ENCODE measurements at places on chromosomes 12 and 14.
A peak's percentile ranks its signal among the peaks of the same experiment; 100 is the strongest.

DNA sequence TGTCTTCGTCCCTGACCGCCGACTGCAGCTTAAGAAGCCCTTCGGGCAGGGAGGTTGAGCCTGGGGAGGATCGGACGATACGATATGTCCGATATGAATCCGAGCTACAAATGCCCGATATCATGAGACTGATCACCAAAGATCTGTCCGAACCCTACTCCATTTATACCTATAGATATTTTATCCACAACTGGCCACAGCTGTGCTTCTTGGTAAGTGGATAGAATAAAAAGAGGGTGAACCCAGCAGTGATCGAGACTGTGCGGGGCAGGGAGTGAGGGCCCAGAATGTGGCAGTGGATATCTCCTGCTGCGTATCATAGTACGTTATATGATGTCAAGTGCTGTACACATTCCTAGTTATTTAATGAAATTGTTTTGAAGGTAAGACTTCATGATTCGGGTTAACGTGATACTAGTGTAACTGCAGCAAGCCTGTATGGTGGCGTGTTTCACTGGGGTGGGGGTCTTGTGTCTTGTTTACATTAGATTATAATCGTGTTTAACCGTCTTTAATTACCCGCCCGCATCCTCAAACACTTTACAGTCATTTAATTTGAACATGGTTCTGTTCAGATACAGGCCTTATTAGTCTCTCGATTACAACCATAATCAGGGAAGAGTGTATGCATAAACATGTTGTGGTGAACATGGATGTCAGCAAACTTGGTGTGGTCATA is 1.3 kb downstream of the NAA30 start:
- peak; percentile 1 for DNase-seq

- DNase-seq: no peak
These were observed 25.9 kb downstream of the DYRK2 start for GRCh38 chr12:67674417-67674816.

GRCh38 chr14:35844494-35844893 is 18.4 kb downstream of the BRMS1L start:
- DNase-seq: no peak

DNA sequence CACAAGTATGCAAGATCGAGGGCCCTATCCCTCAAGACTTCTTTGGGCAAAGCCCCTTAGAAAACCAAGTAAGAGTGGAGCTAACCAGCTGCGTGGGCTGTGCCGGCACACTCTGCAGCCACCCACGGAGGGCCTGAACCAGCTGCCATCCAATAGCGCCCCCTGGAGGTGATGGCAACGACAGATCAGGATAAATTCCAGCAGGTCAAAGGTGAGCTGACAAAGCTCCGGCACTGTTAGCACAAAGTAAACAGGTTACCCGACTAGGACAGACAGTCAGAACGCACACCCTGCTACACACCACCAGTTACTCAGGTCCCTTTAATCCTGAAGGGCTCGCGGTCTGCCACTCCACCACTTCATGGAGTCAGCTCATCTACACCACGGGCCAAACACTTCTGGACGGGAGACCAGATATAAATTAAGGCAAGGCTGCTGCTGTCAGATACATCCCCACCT is 4.9 kb downstream of the ZBTB39 start:
- DNase-seq: peak; percentile 74

DNA sequence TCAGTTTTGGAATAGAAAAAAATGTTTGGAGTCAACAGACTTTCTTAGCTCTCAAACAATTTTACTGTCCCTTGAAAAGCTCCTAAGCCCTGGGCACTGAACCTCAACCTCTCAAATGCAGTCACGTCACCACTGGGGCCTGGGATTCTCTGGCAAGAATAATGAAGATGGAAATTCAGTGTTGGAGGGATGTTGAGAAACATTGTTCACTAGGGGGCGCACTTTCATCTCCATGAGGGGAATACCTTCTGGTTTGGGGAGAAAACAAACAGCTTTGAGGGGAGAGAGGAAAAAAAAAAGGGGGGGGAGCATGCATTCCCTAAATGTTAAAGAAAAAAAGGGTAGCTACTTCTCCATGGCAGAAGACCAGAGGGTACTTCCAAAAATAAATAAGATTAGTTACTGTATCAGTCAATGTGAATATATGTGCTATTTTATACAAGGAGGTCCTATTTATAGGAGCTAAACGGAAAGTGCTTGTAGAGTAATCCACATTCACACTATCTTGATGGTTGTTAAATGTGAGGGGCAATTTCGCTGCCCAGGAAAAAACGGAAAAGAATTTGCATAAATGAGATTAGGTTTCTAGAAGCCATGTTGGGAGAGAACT is 5.8 kb upstream of the TBPL2 start:
- peak; percentile 30 for DNase-seq

GRCh38 chr12:27383429-27384260 is 51.0 kb downstream of the BMAL2 start:
- DNase-seq: peak; percentile 57

GRCh38 chr14:42792166-42792565 is 1185.5 kb downstream of the LRFN5 start:
- no peak for DNase-seq

DNA sequence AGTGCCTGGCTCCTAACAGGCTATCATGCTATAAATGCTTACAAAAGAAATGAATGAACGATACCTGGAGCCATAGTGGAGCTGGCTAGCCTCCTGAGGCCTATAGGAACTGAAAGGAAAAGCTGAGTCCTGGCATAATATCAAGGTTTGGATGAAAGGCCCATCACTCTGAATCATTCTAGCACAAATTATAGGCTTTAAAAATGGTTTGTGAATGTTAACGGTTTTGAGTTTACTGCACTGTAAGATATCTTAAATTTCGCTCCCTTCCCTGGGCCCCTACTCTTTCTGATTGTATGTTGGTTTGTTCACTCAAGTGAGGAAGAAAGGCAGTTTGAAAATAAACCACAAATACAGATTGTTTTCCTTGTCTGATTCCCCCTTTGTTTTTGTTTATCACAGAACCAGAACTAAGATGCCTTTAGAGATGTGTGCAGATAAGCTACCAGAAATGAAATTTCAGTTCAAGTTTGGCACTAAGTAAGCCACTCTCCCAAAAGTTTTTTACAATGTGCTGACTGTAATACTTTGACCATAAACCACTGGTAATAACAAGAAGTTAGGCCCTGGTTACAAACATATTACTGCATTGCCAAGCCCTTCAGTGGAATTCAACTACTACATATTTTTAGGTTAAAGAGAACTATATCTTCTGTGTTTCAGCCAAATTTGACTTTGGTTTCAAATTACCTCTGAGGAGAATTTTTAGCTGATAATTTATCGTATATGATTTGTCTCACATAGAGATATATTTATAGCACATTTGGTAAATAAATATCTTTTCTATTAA is 89.5 kb downstream of the ALX1 start:
- no peak for DNase-seq

DNA sequence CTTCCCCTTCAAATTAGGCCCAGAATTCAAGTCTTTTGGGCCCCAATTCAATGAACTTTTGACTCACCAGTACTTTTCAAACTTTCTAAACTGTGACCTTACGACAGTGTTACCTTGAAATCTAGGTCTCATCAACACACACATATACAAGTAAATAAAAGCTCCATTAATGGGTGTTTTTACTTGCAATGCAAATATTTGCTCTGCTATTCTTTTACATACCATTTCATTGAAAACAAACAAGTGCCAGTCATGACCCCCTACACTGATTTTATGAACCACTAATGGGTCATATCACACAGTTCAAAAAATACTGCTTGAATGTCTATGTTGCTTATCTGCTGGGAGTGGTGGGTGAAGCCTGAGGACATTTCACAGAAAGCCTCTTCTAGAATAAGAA is 9.1 kb upstream of the NR1H4 start:
- DNase-seq: no peak

- DNase-seq: no peak
These were observed 31.0 kb downstream of the PLCZ1 start for GRCh38 chr12:18706798-18707197.

- DNase-seq: no peak
These were observed 72.3 kb downstream of the B4GALNT3 start for GRCh38 chr12:531951-532585.

DNA sequence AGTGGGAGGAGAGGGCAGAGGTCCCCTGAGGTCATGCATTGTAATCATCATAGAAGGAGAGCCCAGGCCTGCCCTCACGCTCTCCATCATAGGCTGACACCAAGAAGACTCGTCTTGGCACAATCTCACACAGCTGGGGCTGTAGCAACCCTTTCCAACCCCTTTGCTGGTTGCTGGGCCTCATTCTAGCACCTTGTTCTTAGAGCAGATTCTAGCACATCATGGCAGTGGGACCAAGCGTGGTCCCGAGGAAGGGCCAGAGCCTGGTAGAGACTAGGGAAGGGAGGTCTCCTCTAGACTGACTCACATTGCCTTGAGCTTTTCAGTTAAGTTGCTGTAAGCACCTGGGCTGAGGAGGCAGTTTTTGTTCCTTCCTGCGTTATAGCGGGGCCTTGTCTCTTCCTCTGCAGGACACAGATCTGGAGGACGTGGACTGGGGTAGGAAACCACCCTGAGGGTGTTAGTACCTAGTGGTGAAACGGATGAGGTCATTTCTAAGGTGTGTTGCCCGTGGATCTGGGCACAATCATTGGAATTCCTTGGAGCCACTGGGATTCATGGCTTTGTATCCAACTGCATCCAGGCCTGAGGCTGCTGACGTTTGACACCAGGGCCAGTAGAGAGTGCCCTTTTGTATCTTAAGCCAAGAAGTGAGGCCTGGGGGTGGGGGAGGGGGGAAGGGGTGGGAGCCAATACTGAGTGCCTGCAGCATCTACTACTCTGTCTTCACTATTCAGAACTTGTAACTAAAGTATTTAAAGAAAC is 19.9 kb downstream of the RPS6KL1 start:
- no peak for DNase-seq

- no peak for DNase-seq
These were observed 34.2 kb upstream of the DEGS2 start for GRCh38 chr14:100193417-100194357.

GRCh38 chr12:98280152-98280551 is 235.2 kb upstream of the TMPO start:
- DNase-seq: no peak

DNA sequence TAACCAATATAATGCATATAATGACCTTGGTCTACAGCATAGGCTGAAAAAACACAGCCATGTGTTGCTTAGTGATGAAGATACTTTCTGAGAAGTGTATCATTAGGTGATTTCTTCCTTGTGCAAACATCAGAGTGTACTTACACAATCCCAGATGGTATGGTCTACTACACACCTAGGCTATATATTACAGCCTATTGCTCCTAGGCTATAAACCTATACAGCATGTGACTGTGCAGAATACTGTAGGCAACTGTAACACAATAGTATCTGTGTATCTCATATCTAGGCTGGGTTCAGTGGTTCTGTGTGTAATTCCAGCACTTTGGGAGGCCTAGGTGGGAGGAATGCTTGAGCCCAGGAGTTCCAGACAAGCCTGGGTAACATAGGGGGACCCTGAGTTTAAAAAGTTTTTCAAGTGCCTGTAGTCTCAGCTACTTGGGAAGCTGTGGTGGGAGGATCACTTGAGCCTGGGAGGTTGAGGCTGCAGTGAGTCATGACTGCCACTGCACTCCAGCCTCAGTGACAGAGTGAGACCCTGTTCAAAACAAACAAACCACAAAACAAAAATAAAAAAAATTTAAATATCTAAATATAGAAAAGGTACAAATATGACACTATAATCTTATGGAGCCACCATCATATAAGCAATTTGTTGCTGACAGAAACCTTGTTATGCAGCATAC is 66.6 kb downstream of the GRIP1 start:
- no peak for DNase-seq

- DNase-seq: no peak
These were observed 1.7 kb downstream of the KCNH3 start for GRCh38 chr12:49540229-49541139.

DNA sequence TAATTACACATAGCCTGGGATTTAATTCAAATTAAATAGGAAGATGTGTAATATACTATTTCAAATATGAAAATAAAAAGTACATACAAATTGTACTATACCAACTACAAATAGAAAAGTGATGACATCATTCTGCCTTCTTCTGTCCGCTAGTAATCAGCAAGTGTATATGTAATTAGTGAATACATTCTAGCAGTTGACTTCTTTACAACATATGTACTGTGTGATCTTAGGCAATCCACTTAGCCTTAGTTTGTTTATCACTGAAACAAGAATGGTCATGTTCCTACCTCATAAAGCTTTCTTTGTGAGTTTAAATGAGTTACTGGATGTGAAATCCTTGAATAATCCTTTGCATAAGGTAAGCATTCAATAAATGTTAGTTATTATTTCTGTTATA is 7.8 kb upstream of the LUM start:
- DNase-seq: no peak

DNA sequence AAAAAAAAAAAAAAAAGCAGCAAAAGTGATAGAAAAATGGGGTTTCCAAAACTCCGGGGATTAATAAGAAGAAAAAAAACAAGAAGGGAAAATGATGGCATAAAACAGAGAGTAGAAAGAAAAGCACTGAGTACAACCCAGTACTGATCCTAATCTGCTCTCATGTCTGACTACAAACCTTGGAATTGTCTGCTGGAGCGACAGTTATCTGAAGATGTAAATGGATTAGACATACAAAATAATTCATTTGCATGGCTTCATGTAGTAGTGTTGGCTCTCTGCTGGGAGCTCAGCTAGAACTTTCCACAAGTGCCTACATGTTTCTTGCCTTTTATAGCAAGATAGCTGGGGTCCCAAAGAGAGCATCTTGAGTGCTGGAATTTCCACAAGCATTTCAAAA is 34.2 kb downstream of the ZCRB1 start:
- DNase-seq: no peak

- no peak for DNase-seq
These were observed 128.8 kb downstream of the NDUFA12 start for GRCh38 chr12:94874518-94875302.

- DNase-seq: no peak
These were observed 45.6 kb downstream of the UNC79 start for GRCh38 chr14:93476305-93476704.

GRCh38 chr12:125222876-125223275 is 157.6 kb downstream of the AACS start:
- no peak for DNase-seq

DNA sequence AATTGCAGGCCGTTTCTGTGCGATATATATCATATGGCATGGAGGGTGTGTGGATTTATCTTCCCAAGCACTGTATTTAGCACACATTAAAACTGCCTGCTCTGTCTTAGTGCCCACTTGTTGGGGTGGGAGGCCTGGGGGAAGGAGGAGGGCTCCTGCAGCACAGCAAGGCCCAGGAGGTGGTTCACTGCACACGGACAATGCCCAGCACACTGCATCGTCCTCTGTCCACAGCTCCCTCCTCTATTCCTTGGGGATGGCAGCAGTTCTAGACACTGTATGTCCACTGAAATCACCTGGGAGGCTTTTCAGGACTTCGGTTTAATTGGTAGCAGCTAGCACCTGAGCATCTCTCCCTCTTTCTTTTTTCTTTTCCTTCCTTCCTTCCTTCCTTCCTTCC is 161.2 kb downstream of the KTN1 start:
- DNase-seq: no peak

GRCh38 chr12:9319044-9319841 is 111.0 kb upstream of the PZP start:
- DNase-seq: no peak

GRCh38 chr14:69990323-69990722 is 111.1 kb downstream of the SMOC1 start:
- DNase-seq: no peak

- DNase-seq: no peak
These were observed 53.6 kb upstream of the BCL11B start for GRCh38 chr14:99325591-99325990.

All from activated naive CD8-positive, alpha-beta T cell treated with anti-CD3 and anti-CD28 coated beads for 36 hours (primary cell).